ENCODE measurements at places on chromosomes 7 and 10. TPM values are rescaled to one million over a fixed set of nuclear protein-coding genes. Genes with fewer than 3 reads are reported as not detected.

The SEC31B gene
- 42.9 TPM for total RNA-seq

DNA sequence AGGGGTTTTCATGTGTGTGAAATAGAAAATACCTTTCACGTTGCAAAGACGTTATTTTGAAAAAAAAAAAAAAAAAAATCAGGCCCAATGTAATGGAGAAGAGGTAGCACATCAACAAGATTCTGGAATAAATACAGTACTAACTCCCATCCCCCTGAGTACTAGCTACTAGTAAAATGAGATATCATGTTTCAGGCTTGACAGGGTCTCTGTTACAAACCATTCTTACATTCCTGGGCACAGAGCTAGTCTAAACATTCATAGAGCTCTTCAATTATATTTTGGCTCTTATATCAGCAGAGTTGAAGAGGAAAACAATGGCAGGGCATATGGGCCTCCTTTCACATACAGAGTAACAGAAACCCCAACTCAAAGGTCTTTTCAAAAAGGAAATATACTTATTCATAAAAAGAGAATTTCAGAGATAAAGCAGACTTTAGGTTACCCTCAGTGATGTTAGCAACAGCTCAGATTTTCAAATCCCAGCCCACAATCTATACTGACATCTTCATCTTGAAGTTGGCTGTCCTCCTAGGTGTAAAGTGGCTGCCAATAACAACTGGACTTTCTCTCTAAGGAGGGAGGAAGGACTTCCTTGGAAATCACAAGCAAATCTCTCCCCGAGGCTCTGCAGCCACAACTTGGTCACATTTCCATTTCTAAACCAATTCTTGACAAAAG is 18.6 kb downstream of the C7orf33 start:
- peaks cover 12% of the 10 kb centered on the region for H3K36me3 ChIP-seq
- no peak overlapping the region for H3K27ac ChIP-seq
- H3K4me1 ChIP-seq: peaks cover 14% of the 10 kb centered on the region
- H3K4me3 ChIP-seq: no peak overlapping the region

The SPDYE5 gene
- not detected for total RNA-seq

- no peaks in the 10 kb centered on the region for H3K36me3 ChIP-seq
- no peak for DNase-seq
- H3K27me3 ChIP-seq: no peaks in the 10 kb centered on the region
- no peak overlapping the region for H3K4me3 ChIP-seq
- peaks cover 1% of the 10 kb centered on the region for H3K4me1 ChIP-seq
These were observed 24.1 kb downstream of the SEMA3D start for GRCh38 chr7:85162721-85163120.

- H3K4me3 ChIP-seq: no peak overlapping the region
- peaks cover 8% of the 10 kb centered on the region for H3K36me3 ChIP-seq
- DNase-seq: no peak
- peaks cover 20% of the 10 kb centered on the region for H3K27me3 ChIP-seq
- peaks cover 77% of the 10 kb centered on the region for H3K4me1 ChIP-seq
These were observed 102.0 kb downstream of the GRK5 start for GRCh38 chr10:119309423-119309770.

Measured in activated CD8-positive, alpha-beta memory T cell treated with anti-CD3 and anti-CD28 coated beads, Interleukin-2, amount 10 ng/mL, durations not matched to agents 7 days and 5 days (primary cell).